ENCODE measurements at places on chromosomes 5 and 9. TPM values are rescaled to one million over a fixed set of nuclear protein-coding genes. Genes with fewer than 3 reads are reported as not detected.

The CARTPT gene
- total RNA-seq, result not detected

The DHFR gene
- total RNA-seq, result 3.6 TPM

DNA sequence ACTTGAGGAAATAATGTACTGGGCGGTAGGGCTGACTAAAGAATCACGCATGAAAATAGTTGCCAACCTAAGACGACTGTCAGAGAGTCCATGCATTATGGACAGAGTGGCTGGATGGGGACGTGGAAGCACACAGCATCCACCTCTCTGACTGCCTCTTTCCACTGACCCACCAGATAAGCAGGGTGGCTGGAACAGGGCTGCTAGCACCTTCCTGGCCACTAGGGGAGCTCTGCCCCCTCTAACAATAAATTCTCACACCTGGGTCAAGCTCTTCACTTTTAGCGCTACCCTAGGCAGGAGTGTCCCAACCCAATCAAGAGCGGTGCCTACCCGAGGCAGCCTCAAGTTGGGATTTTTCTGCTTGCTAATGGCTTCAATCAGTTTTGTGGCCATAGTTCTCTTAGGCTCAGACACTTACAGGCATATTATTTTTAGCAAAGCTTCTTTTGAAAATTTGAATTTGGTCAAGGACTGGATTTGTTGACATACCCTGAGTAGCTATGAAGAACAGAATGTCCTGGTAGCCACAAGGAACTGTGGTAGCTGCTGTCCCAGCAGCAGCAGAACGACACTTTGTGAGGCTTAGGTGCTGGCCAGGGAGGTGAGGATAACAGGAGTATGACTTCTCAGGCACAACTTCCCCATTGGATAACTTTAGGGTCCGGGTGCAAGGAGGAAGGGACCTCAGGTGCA lies 6.9 kb upstream of the TPM2 start:
- H3K27ac ChIP-seq, result peak overlapping the region; percentile 40
- DNase-seq, result peak; percentile 78
- H3K4me3 ChIP-seq, result no peak overlapping the region
- peaks cover 26% of the 10 kb centered on the region for H3K36me3 ChIP-seq

GRCh38 chr9:79154806-79155205 lies 417.0 kb upstream of the TLE4 start:
- no peak overlapping the region for H3K4me3 ChIP-seq
- DNase-seq, result no peak
- no peaks in the 10 kb centered on the region for H3K36me3 ChIP-seq
- no peaks in the 10 kb centered on the region for H3K27me3 ChIP-seq
- H3K4me1 ChIP-seq, result no peaks in the 10 kb centered on the region

Data from pancreas (tissue), 10 donors.